Activated CD4-positive, alpha-beta T cell treated with anti-CD3 and anti-CD28 coated beads for 1 hour (primary cell): ENCODE measurements at places on chromosomes 11 and 22.
A peak's percentile ranks its signal among the peaks of the same experiment; 100 is the strongest.

DNA sequence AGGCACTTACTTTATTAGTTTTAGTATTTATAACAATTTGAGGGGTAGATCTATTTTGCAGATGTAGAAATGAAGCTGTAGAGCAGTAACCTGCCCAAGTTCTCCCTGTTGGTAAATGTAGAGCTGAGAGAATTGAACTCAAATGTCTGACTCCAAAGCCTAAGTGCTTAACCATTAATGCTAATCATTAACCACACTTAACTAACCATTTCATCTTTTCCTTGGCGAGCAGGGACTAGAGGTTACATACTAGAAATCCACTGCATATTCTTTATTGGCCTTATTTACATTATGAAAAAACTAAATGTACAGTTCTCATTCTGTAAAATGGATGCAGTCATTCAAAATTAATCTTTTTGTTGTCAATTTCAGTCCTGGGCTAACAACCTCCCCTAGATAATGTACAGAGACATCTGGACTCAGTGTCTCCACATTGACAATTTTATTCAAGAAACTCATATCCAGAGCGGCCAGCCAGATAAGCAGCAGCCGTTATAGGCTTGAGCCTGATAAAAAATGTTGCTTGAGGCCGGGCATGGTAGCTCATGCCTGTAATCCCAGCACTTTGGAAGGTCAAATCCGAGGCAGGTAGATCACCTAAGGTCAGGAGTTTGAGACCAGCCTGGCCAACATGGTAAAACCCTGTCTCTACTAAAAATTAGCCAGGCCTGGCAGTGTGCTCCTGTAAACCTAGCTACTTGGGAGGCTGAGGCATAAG is 76.7 kb upstream of the PICALM start:
- DNase-seq, result no peak

- no peak for DNase-seq
Observed at GRCh38 chr11:68012044-68012842, 2.1 kb downstream of the ALDH3B1 start.

DNA sequence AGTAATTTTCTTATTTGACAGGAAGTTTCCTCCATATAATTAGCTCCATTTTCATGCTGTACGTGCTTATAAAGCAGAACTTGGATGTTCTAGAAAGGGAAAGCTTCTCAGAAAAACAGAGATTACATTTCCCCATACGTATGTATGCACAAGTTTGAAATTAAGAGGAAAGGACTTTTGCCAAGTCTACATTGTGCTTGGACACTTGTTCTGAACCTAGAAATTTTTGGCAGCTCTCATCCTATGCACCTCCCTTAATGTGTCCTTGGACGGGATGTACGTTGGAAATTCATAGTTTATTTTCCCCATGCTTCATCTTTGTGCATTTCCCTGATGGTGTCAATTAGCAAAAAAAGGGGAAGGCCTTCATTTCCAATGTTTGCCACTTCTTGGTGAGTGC is 322.7 kb downstream of the BLID start:
- no peak for DNase-seq

- no peak for DNase-seq
Observed at GRCh38 chr11:74895340-74896116, 53.4 kb downstream of the XRRA1 start.

- DNase-seq, result no peak
Observed at GRCh38 chr22:29359469-29359868, 28.9 kb downstream of the AP1B1 start.

- no peak for DNase-seq
Observed at GRCh38 chr11:66467756-66468155, 1.1 kb downstream of the PELI3 start.

DNA sequence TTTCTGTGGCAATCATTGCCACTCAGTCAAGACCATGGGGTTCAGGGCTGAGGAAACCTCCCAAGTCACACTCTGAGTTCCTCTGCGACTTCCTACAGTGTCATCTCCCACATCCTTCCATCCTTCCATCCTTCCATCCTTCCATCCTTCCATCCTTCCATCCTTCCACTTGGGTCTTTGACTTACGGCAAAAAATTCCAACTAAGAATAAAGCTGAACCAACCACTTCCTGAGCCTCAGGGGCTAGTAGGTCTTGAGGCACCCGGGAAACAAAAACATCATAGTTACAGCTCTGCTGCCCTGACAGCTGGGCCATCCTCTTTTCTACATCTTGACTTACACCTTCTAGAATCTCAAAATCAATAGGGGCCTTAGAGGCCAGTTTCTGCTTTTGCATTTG is 32.1 kb downstream of the EHF start:
- no peak for DNase-seq

DNA sequence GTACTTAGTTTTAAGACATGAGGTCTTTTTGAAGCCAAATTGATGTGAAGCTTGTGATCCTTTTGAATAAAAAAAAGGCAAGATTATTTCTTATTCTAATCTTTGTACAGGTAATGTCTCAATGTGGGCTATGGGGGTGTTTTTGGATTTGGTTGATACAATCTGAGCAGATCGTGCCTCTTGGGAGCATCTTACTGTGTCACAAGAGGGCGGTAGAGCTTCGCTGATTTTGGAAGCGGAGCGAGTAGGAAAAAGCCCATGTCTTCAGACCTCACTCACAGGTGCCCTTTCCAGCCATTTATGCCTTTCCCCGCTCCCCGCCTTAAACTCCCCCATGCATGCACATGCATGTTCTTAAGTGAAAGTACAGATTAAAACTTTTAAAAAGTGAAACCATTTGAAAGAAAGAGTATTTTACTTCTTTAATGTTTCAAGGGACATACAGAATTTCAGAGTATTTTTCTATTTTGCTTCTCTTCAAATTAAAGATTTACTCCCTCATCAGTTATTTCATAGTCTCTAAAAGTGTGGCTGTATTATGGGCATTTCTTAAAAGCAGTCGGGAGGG is 18.8 kb downstream of the DDX25 start:
- DNase-seq, result peak; percentile 28

DNA sequence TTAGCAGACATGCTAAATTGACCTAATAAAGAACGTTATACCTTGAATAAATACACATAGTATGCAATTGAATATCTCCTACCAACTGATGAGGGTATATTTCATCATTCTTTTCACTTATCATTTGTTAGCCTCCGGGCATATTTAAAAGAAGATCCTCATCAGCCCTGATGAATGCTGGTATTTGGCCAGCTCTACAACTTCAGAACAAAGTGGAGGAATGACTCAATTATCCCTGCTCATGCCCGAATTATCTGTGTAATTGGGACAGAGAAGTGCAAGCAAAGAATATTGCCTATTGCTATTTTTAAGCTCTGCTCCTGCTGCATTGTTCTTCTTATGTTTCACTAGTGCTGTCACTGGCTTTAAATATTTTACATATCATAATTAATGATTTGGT is 622.1 kb downstream of the METTL15 start:
- no peak for DNase-seq

DNA sequence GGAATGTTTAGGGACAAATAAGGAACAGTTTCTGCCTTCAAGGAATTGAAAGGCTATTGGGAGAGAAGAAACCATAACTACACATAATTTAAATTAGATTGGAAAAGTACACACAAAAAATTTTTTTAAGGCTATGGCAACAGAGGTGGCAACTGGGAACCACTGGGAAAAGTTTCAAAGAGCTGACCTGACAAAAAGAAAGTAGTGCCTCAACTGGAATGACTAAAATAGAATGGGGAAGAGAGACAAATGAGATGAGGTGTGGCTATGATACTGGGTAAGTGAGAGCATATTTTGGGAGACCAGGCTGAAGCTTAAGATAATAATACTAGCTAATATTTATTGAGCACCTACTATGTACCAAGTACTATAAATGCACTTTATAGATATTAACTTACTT is 2.9 kb upstream of the AKIP1 start:
- DNase-seq, result no peak

GRCh38 chr11:130118636-130119387 is 40.8 kb upstream of the ST14 start:
- no peak for DNase-seq

DNA sequence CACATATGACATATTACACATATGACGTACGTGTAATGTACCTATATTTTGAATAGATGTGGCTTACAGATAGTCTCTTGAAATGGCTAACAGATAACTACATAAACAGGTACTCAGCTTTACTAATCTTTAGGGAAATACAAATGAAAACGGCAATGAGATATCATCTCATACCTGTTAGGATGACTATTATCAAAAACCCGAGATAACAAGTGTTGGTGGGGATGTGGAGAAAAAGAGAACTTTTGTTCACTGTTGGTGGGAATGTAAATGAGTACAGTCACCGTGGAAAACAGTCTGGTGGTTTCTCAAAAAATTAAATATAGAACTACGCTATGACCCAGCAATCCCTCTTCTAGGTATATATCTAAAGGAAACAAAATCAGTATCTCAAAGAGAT is 247.6 kb downstream of the ETS1 start:
- DNase-seq, result no peak

GRCh38 chr11:96122601-96123074 is 198.7 kb upstream of the MTMR2 start:
- no peak for DNase-seq

- no peak for DNase-seq
Observed at GRCh38 chr11:128784059-128784804, 82.9 kb downstream of the KCNJ1 start.

DNA sequence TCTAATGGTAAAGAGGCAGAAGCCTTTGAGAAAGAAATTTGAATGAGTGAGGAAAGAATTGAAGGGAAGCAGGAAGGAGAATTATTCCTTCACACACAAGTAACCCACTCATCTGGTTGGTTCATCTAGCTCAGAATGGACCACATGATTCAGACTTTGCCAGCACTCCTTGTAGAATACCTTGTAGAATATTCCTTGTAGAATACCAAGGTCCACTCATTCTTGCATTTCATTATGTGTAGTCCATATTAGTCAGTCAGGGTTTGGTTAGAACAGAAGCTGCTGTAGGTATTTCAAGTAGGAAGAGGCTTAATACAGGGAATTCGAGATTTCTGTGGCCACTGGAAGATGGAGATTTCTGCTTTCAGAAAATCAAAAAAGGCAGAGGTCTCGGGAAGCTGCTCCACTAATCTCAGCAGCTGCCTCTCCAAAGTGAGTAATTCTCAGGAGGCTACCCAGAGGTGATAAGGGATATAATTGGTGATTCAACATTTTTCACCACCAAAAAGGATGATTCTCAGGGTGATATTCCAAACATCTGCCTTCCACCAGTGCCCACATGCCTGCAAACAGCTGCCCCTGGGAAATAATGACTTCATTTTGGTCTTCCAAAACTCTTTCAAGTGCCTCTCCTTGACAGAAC is 329.1 kb downstream of the TMEM135 start:
- DNase-seq, result no peak

- DNase-seq, result no peak
Observed at GRCh38 chr11:15128621-15129020, 13.9 kb downstream of the INSC start.

- no peak for DNase-seq
Observed at GRCh38 chr22:27995801-27996528, 76.9 kb upstream of the PITPNB start.

DNA sequence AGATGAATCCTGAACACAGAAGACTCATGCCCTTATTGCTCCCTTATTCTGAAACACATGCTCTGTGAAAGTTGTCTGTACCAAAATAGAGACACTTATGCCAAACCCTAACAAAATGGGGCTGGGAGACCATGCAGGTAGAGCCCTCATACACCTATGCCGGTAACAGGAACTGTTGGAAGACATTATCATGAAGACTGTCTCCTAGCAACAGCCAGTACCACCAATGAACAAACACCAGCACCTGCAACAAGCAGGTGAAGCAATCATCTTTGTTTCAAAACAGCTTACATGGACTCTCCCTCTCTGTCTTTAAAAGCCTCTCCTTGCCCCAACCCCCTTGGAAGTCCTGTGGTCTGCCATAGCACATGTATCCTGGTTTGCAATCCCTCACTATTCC is 17.2 kb downstream of the SLC5A4 start:
- no peak for DNase-seq

GRCh38 chr22:24512043-24512442 is 16.9 kb downstream of the UPB1 start:
- DNase-seq, result no peak

DNA sequence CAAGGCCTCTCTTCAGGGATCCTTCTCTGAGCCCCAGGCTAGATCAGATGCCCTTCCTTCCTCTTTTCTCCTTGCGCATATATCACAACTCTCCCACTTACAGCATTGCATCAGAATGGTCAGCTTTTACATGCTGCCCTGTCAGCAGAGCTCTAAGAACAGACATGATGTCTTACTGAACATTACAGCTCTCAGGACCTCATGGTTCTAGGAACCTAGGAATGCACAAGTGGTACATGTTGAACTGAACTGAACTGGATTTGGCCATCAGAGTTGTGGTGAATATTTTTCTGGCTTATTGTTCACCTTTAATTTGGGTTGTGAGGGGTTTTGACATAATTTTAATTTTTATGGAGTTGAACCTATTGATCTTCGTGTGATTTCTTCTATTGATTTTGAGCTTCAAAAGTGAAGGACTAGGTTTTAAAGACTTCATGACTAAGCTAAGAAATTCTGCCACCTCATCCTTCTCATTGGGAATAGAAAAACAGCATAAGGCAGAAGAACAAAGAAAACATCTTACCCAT is 37.7 kb upstream of the SPON1 start:
- no peak for DNase-seq

GRCh38 chr22:22882033-22882717 is 5.4 kb upstream of the IGLL5 start:
- no peak for DNase-seq

DNA sequence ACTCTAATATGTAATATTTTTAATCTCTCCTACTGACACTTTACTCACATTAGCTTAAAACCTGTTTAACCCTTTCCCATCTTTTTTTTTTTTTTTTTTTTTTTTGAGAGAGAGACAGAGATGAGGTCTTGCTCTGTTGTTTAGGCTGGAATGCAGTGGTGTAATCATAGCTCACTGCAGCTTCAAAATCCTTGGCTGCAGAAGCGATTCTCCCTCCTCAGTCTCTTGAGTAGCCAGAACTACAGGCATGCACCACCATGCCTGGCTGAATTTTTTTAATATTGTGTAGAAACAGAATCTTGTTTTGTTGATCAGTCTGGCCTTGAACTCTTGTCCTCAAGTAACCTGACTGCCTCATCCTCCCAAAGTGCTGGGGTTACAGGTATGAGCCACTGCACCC is 37.3 kb downstream of the PAMR1 start:
- DNase-seq, result no peak

- DNase-seq, result peak; percentile 38
Observed at GRCh38 chr11:17351510-17352176, at the start of gene NCR3LG1. NCR3LG1 (plus strand) TSS chr11:17351800; CDS start chr11:17351970, 170 bp downstream.

DNA sequence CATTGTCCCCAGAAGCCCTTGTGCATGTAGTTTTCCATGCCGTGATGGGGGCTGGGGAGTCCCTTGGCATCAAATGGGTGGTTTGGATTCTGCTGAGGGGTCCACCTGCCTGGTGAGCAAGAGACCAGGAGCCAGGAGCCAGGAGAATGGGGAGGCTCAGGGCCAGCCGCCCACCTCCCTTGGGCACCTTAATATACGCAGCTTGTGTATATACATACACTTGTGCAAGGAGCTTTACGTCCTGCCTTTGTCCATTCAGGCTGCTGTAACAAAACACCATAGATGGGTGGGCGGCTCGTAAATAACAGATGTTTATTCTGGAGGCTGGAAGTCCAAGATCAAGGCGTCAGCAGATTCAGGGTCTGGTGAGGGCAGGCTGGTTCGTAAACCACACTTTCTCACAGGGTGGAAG is 62.5 kb downstream of the SMIM38 start:
- no peak for DNase-seq

GRCh38 chr11:125483592-125483991 is 12.5 kb downstream of the FEZ1 start:
- DNase-seq, result no peak

GRCh38 chr22:24681236-24681635 is 78.2 kb downstream of the GGT1 start:
- no peak for DNase-seq
